PC-3 (cell line): ENCODE measurements at places on chromosomes 5 and 9. TPM values are rescaled to one million over a fixed set of nuclear protein-coding genes. Genes with fewer than 3 reads are reported as not detected.
A peak's percentile ranks its signal among the peaks of the same experiment; 100 is the strongest.

- H3K27ac ChIP-seq = no peak overlapping the region
- no peaks in the 10 kb centered on the region for H3K36me3 ChIP-seq
- H3K4me1 ChIP-seq = no peaks in the 10 kb centered on the region
- no peak overlapping the region for H3K4me3 ChIP-seq
These were observed 1.6 kb upstream of the CD72 start for GRCh38 chr9:35619800-35620158.

Gene PCDHA13
- total RNA-seq = 3.2 and 6.2 TPM in 2 replicates

GRCh38 chr5:133712562-133712961 lies 100.2 kb upstream of the FSTL4 start:
- no peak overlapping the region for H3K4me3 ChIP-seq
- H3K36me3 ChIP-seq = no peaks in the 10 kb centered on the region
- no peak overlapping the region for H3K27ac ChIP-seq

- no peak overlapping the region for H3K4me3 ChIP-seq
- no peaks in the 10 kb centered on the region for H3K27me3 ChIP-seq
- no peaks in the 10 kb centered on the region for H3K36me3 ChIP-seq
- no peak for DNase-seq
- peaks cover 44% of the 10 kb centered on the region for H3K4me1 ChIP-seq
These were observed 196.2 kb downstream of the HSPA4 start for GRCh38 chr5:133247881-133248624.

DNA sequence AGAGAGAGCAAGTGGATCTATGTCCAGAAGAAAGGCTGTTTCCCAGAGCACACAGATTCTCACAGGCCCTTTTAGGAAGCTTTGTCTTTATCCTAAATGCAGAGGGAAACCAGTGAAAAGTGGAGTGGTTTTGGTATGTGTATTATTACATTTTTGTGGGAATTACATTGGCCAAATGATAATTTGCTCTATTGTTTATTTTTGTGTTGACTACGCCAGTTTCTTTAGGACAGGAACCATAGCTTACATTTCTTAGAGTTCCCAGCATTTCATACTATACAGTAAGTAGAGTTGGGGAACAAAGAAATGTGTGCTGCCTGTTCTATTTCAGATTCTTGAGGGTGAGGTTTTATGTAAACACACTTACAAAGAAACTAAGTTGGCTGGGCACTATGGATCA lies 29.4 kb upstream of the SPATA31D4 start:
- DNase-seq = no peak
- no peak overlapping the region for H3K27ac ChIP-seq
- H3K27me3 ChIP-seq = no peaks in the 10 kb centered on the region
- no peaks in the 10 kb centered on the region for H3K36me3 ChIP-seq
- H3K4me1 ChIP-seq = peaks cover 8% of the 10 kb centered on the region

DNA sequence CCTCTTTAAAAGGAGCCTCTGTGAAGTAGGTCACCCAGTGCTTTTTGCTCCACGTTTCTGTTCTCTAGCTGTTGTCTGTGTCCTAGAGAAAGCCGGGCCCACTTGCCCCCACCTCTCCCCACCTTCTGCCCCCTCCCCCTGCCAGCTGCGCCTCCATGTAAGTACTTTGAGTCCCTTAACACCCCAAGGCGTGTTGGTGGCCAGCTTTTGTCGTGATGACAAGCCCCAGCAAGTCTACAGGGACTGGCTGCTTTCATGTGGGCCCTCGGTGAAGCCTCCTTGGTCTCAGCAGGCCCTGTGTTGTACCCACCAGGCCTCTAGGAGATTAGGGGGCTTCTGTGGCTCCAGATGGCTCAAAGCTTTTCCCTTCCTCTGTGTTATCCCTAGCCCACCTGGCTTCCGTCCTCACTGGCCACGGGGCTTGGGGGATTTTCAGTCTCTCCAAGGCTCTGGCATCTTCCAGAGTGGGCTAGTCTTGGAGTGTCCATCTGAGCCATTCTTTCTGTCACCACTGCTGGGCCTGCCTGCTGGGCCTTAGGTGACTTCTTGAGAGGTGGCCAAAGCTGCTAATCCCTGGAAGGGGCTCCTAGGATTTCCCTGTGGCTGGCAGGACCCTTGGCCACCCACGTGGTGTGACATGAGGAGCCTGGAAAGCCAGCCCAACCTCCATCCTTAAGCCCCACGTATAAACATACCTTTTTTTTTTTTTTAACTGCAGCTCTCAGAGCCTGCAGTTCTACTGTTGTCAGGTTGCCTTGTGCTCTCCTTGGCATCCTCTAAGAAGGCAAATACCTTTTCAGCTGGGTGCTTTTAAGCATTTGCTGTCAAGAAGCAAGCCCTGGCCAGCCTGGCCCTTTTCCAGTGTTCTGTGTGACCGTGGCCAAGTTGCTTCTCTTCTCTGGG lies 1.1 kb upstream of the NDST1 start:
- no peak overlapping the region for H3K4me3 ChIP-seq
- DNase-seq = no peak
- no peaks in the 10 kb centered on the region for H3K27me3 ChIP-seq
- H3K36me3 ChIP-seq = no peaks in the 10 kb centered on the region
- peaks cover 21% of the 10 kb centered on the region for H3K4me1 ChIP-seq

Gene TUSC1
- total RNA-seq = 15.1 and 19.0 TPM in 2 replicates

- H3K4me1 ChIP-seq = no peaks in the 10 kb centered on the region; the same call in 1 of the 2 replicates
- no peak overlapping the region for H3K4me3 ChIP-seq
- DNase-seq = no peak
- no peak overlapping the region for H3K27ac ChIP-seq
- H3K27me3 ChIP-seq = 0 out of 2 replicates have a peak, but pooled peaks cover 3% of the 10 kb centered on the region
These were observed 83.9 kb downstream of the PAPPA start for GRCh38 chr9:116237456-116237855.

DNA sequence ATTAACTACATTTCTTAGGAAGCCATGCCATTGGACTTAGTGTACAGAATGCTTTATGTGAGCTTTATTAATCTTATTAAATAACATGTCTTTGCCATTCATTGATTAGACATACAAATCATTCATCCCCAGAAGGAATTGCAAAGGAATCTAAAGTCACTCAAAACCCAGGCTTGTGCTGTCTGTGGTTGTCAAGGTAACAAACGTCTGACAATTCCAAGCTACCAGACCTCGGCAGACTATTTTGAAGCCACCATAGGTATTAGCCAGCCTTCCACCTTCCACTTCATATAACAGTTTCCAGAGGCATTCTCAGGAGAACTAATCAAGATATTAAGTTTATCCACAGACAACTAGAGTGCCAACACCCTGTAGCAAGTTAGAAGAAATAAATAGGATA lies 135.2 kb upstream of the TUSC1 start:
- H3K36me3 ChIP-seq = no peaks in the 10 kb centered on the region
- DNase-seq = no peak
- H3K27me3 ChIP-seq = no peaks in the 10 kb centered on the region
- no peak overlapping the region for H3K27ac ChIP-seq
- H3K4me3 ChIP-seq = no peak overlapping the region

- no peak overlapping the region for H3K27ac ChIP-seq
- no peaks in the 10 kb centered on the region for H3K36me3 ChIP-seq
- peaks cover 54% of the 10 kb centered on the region for H3K27me3 ChIP-seq
These were observed 418.7 kb upstream of the WWC1 start for GRCh38 chr5:167872791-167873190.

- H3K4me3 ChIP-seq = no peak overlapping the region
- H3K27ac ChIP-seq = no peak overlapping the region
These were observed 87.6 kb downstream of the ERP44 start for GRCh38 chr9:100011062-100011681.

Gene FOXD4L3
- not detected in 2 replicates for total RNA-seq

DNA sequence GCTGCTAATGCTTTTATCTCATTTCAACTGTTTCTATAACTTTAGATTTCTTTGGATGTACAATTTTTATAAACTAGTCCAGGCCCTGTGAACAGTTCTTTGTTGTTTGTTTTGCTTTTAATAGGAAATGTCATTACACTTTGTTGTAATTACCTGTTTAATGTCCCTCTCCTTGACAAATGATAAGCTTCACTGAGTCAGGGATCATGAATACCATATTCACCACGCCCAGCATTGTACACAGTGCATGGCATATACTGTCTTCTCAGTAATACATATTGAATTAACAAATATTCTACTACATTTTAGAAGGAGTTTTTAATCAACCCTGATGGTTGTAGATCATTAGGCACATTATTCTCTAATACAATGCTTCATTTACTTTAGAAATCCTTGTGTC lies 1105.0 kb downstream of the MAT2B start:
- H3K27me3 ChIP-seq = no peaks in the 10 kb centered on the region
- H3K4me3 ChIP-seq = no peak overlapping the region
- no peaks in the 10 kb centered on the region for H3K36me3 ChIP-seq
- H3K27ac ChIP-seq = no peak overlapping the region
- H3K4me1 ChIP-seq = no peaks in the 10 kb centered on the region

Gene PHF24
- not detected in 2 replicates for total RNA-seq

DNA sequence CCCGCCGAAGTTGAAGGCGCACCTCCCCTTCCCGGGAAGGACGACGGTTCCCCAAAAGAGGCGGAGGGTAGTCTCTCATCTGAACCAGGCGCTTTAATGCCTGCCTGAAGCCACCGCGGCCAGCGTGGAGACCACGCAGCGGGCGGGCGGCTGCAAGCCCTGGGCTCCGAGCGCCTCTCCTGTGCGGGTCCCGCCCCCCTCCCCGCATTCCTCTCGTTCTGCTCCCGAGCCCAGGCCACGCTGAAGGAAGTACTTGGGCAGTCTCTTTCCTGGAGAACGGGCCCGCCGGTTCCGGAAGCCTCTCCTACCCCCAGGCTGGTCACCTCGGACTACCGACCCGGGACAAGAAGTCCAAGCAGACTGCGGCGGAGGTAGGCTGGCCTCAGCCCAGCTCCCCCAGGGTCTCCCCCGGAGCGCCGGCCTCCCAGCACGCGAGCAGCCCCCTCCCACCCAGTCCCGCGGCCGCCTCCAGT lies 571 bp downstream of the PPIC start:
- H3K27ac ChIP-seq = no peak overlapping the region
- 0 out of 2 replicates have a peak, but pooled peaks cover 8% of the 10 kb centered on the region for H3K4me1 ChIP-seq
- peak; percentile 39 for DNase-seq
- H3K27me3 ChIP-seq = no peaks in the 10 kb centered on the region

DNA sequence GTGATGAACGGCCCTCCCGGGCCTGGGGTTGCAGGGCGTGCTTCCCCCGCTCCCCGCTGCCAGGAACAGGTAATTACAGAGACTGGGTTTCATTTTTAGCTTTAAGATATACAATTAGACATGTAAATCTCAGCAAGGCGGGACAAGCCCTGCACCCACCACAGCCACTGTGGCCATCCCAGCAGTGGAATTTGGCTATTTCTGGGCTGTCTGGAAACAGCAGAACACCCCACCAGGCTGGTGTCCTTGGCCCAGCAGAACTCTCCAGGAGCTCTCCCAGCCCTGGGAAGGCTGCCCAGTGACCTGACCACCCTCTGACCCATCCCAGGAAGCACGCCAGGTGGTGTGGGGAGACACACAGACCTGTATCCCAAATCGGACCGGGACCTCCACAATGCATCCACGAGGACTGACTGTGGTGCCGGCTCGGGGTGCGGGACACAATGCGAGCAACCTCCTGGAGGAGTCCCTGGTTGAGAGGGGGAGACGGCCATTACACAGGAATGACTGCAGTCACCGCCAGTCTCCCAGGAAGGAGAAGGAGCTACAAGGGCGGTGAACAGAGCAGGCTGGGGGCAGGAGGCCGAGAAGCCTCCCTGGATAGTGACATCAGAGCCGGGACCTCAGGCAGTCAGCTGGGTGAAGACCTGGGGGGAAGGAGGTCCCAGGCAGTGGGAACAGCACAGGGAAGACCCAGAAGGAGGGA lies 17.3 kb downstream of the EEIG1 start:
- no peak for DNase-seq
- no peak overlapping the region for H3K4me3 ChIP-seq
- H3K27me3 ChIP-seq = no peaks in the 10 kb centered on the region
- no peaks in the 10 kb centered on the region for H3K36me3 ChIP-seq
- no peak overlapping the region for H3K27ac ChIP-seq

- no peaks in the 10 kb centered on the region for H3K27me3 ChIP-seq
- no peak for DNase-seq
- no peaks in the 10 kb centered on the region for H3K36me3 ChIP-seq
- H3K4me1 ChIP-seq = no peaks in the 10 kb centered on the region
- H3K27ac ChIP-seq = no peak overlapping the region
- no peak overlapping the region for H3K4me3 ChIP-seq
These were observed 207.0 kb upstream of the ZNF462 start for GRCh38 chr9:106655966-106656365.

Gene FBXW5
- total RNA-seq = 138 and 159 TPM in 2 replicates

- H3K36me3 ChIP-seq = no peaks in the 10 kb centered on the region
- peak overlapping the region; percentile 34; the same call in 1 of the 2 replicates for H3K4me3 ChIP-seq
- H3K27ac ChIP-seq = peak overlapping the region; percentile 98
- H3K4me1 ChIP-seq = peaks cover 86% of the 10 kb centered on the region
These were observed 123.0 kb upstream of the MTAP start for GRCh38 chr9:21679432-21679831.

- no peak overlapping the region for H3K4me3 ChIP-seq
- no peak for DNase-seq
- no peak overlapping the region for H3K27ac ChIP-seq
- H3K36me3 ChIP-seq = no peaks in the 10 kb centered on the region
These were observed 110.7 kb downstream of the OLFM1 start for GRCh38 chr9:135198144-135198543.

GRCh38 chr5:18792145-18792544 lies 1157.9 kb downstream of the TAF11L14 start:
- H3K27ac ChIP-seq = peak overlapping the region; percentile 62
- H3K4me1 ChIP-seq = peaks cover 10% of the 10 kb centered on the region
- DNase-seq = peak; percentile 99
- H3K4me3 ChIP-seq = no peak overlapping the region
- H3K36me3 ChIP-seq = no peaks in the 10 kb centered on the region

Gene DTWD2
- total RNA-seq = 16.5 and 24.4 TPM in 2 replicates

Gene FOXD4L4
- not detected in 2 replicates for total RNA-seq

Gene SLC6A19
- not detected in 2 replicates for total RNA-seq

DNA sequence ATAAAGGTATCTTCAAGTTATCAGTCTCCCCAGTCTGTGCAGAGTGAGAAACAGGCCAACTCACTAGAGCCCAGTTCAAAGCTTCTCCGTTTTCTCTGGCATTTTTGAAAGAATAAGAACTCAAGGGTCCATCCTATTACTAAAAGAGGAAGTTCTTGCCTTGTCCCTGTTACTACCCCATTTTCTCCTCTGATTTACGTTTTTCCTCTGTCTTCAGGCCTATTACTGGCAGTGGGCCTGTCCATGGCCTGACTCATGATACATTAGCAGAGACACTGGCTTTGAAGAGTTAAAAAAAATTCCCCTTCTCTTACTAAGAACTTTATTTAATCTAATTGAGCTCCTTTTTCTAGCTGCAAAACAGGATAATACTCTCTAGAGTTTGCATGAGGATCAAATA lies 624.0 kb upstream of the KLF4 start:
- no peaks in the 10 kb centered on the region for H3K27me3 ChIP-seq
- no peak overlapping the region for H3K27ac ChIP-seq
- H3K4me3 ChIP-seq = no peak overlapping the region
- no peaks in the 10 kb centered on the region for H3K36me3 ChIP-seq
- H3K4me1 ChIP-seq = 0 out of 2 replicates have a peak, but pooled peaks cover 3% of the 10 kb centered on the region

Gene PAX5
- 0.52 TPM in 1 of 2 replicates, not detected in the other for total RNA-seq

Gene INSL4
- not detected in 2 replicates for total RNA-seq

Gene SARDH
- 2.5 and 3.4 TPM in 2 replicates for total RNA-seq
